ENCODE measurements at places on chromosomes 7 and 10. TPM values are rescaled to one million over a fixed set of nuclear protein-coding genes. Genes with fewer than 3 reads are reported as not detected.

- no peaks in the 10 kb centered on the region for H3K27me3 ChIP-seq
- H3K27ac ChIP-seq = no peak overlapping the region
- DNase-seq = no peak
Observed at GRCh38 chr10:66283064-66283463, 642.8 kb upstream of the LRRTM3 start.

DNA sequence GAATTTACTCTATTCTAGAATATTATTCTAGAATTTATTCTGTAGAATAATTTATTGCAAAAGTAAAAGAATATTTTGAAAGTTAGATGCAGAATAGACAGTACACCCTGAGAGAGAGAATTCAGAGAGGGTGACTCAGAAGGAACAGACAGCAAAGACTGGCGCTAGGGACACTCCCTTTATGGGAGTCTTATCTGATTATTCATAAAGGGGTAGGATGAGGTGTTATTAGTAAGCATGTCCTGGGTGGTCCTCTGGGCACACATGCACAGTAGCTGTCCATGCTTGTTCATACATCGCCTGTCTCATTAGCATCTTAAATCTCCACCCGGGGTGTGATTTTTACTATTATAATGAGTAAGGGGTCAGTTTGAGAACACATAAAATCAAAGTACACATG is 100.1 kb downstream of the XPNPEP1 start:
- peaks cover 8% of the 10 kb centered on the region for H3K27me3 ChIP-seq
- H3K4me1 ChIP-seq = no peaks in the 10 kb centered on the region
- no peaks in the 10 kb centered on the region for H3K36me3 ChIP-seq

Gene HEPACAM2
- 55.7 TPM for total RNA-seq

- no peak for DNase-seq
- H3K27ac ChIP-seq = no peak overlapping the region
- H3K4me3 ChIP-seq = no peak overlapping the region
- no peaks in the 10 kb centered on the region for H3K27me3 ChIP-seq
- no peaks in the 10 kb centered on the region for H3K36me3 ChIP-seq
Observed at GRCh38 chr10:34681933-34682332, 133.2 kb downstream of the PARD3 start.

DNA sequence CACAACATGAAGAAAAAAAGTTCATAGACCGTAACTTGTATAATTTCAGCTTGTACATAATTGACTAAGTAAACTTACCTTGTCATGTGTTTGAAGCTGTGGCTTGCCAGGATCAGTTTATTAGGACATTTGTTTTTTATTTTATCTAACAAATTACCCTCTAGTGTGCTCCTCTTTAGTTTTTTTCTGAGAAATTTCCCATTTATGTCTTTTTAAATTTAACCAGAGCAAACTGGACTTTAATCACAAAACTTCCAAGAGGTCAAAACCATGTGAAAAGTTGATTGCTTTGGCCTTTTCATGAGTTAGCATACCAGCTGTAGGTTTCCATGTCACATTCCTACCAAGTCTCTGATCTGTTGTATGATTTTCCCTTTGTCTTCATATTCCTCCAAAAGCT is 42.5 kb downstream of the ZRANB1 start:
- H3K27me3 ChIP-seq = no peaks in the 10 kb centered on the region
- H3K4me3 ChIP-seq = no peak overlapping the region
- H3K36me3 ChIP-seq = peaks cover 40% of the 10 kb centered on the region
- DNase-seq = no peak
- H3K27ac ChIP-seq = no peak overlapping the region
- H3K4me1 ChIP-seq = peaks cover 10% of the 10 kb centered on the region

GRCh38 chr7:68706291-68706690 is 892.0 kb upstream of the AUTS2 start:
- DNase-seq = no peak
- H3K4me1 ChIP-seq = no peaks in the 10 kb centered on the region
- H3K27ac ChIP-seq = no peak overlapping the region
- no peaks in the 10 kb centered on the region for H3K36me3 ChIP-seq
- no peaks in the 10 kb centered on the region for H3K27me3 ChIP-seq

Gene LIPK
- 3.2 TPM for total RNA-seq

DNA sequence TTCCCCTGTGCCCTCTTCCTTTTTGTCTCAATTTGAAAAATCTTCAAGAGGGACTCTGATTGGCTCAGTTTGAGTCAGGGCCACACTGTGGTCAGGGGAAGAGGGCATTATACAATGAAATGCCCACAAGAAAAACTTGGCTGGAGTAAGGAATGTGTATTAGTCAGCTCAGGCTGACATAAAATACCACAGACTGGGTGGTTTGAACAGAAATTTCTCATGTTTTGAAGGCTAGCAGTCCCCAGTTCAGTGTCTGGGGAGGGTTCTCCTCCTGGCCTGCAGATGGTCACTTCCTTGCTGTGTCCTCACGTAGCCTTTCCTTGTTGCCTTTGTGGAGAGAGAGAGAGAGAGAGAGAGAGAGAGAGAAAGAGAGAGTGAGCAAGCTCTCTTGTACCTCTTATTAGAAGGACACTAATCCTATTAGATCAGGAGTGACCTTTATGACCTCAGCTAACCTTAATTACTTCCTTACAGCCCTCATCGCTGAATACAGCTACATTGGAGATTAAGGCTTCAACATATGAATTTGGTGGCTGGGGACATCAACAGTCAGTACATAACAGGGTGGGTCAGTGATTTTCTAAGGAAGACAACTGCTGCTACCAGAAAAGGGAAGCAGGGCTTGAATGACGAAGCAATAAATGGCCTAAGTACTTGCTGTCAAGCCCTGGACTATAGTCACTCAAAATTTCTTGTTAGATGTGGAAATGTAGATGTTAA is 25.8 kb upstream of the FAM13C start:
- peaks cover 22% of the 10 kb centered on the region for H3K4me1 ChIP-seq
- H3K4me3 ChIP-seq = no peak overlapping the region
- H3K27me3 ChIP-seq = no peaks in the 10 kb centered on the region
- H3K27ac ChIP-seq = no peak overlapping the region
- H3K36me3 ChIP-seq = no peaks in the 10 kb centered on the region
- DNase-seq = no peak

Gene PCDH15
- 1.3 TPM for total RNA-seq

DNA sequence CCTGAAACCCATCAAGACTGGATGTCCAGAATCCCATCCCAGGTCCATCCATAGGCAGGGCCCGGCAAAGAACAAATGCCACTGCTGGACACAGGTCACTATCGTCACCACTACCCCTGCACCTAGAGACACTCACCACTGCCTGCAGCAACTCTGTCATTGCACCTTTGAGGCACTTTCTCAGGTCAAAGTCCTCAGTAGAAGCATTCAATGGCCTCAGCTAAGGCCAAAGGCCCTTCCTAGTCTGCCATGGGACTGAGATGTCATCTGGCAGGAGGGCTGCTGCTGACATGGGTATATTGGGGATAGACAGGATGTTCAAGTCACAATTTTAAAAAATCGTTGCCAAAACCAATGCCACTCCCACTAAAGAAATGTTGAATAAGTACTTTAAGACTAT is 58.7 kb downstream of the GPAM start:
- no peak overlapping the region for H3K4me3 ChIP-seq
- no peak overlapping the region for H3K27ac ChIP-seq
- H3K4me1 ChIP-seq = peaks cover 19% of the 10 kb centered on the region
- DNase-seq = no peak
- H3K27me3 ChIP-seq = peaks cover 8% of the 10 kb centered on the region

DNA sequence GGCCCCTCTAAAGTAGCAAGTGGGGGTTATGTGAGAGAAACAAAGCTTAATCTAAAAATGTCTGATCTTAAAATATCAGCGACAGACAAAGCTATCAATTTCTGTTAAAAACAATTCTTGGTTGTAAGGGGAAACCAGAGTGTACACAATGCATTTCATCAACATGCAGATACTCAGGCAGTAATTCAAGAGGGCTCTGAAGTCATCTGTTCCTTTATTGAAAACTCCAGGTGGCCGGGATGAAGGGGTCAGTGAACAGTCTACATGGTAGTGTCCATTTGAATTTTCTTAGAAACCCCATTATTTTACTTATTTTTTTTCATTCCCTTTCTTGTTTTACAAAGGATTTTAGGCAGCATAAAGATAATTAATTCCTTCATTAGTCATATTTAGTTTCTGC is 36.7 kb upstream of the BTBD16 start:
- DNase-seq = no peak
- peaks cover 57% of the 10 kb centered on the region for H3K4me1 ChIP-seq
- peak overlapping the region; percentile 7 for H3K27ac ChIP-seq
- H3K36me3 ChIP-seq = peaks cover 37% of the 10 kb centered on the region
- peak overlapping the region; percentile 5 for H3K4me3 ChIP-seq

Gene CLRN3
- total RNA-seq = 6.6 TPM

Gene SPDYE11
- total RNA-seq = not detected

DNA sequence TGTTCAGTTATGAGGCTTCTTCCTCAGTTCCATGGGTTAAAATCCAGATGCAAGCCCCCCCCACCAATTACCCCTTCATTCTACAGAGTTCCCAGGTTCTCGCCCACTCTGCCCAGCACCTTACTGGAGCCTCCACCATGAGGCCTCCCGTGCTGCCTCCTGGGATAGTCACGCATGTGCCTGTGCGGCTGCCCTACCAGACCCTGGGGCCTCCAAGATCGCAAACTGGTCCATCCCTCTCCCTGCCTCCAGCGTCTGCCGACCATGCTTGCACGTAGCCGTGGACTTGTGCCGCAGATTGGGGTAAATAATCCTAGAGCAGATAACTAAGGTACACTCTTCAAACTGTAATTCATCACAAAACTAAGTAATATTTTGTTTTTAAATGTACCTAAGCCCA is 611.2 kb downstream of the PTPRN2 start:
- H3K27me3 ChIP-seq = peaks cover 4% of the 10 kb centered on the region
- no peaks in the 10 kb centered on the region for H3K4me1 ChIP-seq
- no peak overlapping the region for H3K27ac ChIP-seq

DNA sequence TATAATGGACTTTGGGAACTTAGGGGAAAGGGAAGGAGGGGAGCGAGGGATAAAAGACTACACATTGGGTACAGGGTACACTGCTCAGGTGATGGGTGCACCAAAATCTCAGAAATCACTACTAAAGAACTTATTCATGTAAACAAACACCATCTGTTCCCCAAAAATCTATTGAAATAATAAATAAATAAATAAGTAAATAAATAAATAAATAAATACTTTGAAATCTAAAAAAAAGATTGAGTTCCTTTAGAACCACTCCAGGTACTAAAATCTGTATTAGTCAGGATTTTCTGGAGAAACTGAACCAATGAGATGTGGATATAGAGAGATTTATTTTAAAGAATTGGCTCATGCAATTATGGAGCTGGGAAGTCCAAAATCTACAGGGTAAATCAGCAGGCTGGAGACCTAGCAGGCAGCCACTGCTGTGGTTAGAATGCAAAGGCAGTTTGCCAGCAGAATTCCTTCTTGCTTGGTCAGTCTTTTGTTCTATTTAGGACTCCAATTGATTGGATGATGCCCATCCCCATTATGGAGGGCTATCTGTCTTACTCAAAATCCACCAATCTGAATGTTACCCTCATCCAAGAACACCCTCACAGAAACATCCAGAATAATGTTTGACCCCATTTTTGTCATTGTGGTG is 8.9 kb downstream of the IGFBP1 start:
- peaks cover 34% of the 10 kb centered on the region for H3K27me3 ChIP-seq
- H3K4me3 ChIP-seq = no peak overlapping the region
- no peak overlapping the region for H3K27ac ChIP-seq
- no peak for DNase-seq
- no peaks in the 10 kb centered on the region for H3K4me1 ChIP-seq
- H3K36me3 ChIP-seq = no peaks in the 10 kb centered on the region

Gene LIPN
- 0.24 TPM for total RNA-seq

DNA sequence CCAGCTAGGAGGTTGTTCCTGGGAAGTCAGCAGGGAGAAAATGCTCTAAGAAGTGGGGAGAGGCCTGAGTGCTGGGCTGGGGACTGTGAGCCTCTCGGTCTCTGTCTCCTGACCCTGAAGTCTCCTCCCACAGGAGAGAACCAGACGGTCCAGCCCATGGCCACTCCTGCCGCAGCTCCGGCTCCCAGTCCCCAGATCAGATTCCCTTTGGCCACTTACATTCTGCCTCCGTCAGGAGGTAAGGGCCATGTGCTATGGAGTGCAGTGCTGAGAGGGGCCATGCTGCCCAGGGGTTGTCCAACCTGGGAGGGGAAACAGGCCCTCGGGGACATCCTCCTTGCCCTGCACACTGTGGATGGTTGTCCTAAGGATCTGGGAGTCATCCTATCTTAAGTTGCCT is 21.3 kb upstream of the ZNF467 start:
- no peak for DNase-seq
- H3K36me3 ChIP-seq = no peaks in the 10 kb centered on the region
- no peak overlapping the region for H3K27ac ChIP-seq
- peaks cover 17% of the 10 kb centered on the region for H3K27me3 ChIP-seq
- no peak overlapping the region for H3K4me3 ChIP-seq

GRCh38 chr10:85864868-85865526 is 501.6 kb downstream of the GRID1 start:
- H3K4me1 ChIP-seq = peaks cover 13% of the 10 kb centered on the region
- H3K36me3 ChIP-seq = no peaks in the 10 kb centered on the region
- no peaks in the 10 kb centered on the region for H3K27me3 ChIP-seq
- DNase-seq = no peak
- no peak overlapping the region for H3K27ac ChIP-seq

DNA sequence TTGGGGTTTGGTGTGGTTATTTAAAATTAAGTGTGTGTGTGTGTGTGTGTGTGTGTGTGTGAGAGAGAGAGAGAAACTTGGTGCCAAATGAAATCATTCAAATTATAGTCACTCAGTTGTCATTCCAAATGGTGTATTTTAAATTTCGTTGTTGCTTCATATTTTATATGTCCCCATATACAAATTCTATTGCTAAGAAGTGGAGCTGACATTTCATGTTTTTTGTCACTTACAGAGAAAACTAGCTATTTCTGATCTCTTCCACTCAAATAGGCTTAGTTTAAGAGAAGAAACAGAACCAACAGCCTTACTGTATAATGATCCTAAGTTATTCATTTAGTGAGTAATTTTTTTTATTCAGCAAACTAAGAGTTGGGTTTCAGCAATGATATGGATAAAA is 42.3 kb downstream of the CHRM2 start:
- DNase-seq = no peak
- no peaks in the 10 kb centered on the region for H3K4me1 ChIP-seq
- no peak overlapping the region for H3K4me3 ChIP-seq
- no peaks in the 10 kb centered on the region for H3K27me3 ChIP-seq
- H3K27ac ChIP-seq = no peak overlapping the region
- peaks cover 3% of the 10 kb centered on the region for H3K36me3 ChIP-seq

DNA sequence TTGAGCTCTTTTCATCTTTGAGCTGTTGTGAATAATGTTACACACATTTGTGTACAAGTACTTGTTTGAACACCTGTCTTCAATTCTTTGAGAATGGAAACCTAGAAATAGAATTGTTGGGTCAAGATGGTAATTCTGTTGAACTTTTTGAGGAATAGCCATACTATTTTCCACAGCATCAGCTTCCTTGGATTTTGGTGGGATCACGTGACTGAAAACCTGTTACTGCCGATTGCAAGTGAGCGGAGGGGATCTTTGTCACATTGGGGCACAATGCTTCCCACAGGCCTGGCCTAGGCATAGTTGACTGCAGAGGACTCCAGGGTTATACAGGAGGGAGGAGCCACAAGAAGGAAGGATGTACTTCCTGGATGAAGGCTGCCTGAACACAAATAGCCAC is 21.3 kb upstream of the CACUL1 start:
- no peaks in the 10 kb centered on the region for H3K4me1 ChIP-seq
- no peaks in the 10 kb centered on the region for H3K36me3 ChIP-seq
- peaks cover 4% of the 10 kb centered on the region for H3K27me3 ChIP-seq
- H3K27ac ChIP-seq = no peak overlapping the region
- DNase-seq = no peak

GRCh38 chr10:92153-92552 is 43.1 kb upstream of the TUBB8 start:
- no peak overlapping the region for H3K27ac ChIP-seq
- H3K27me3 ChIP-seq = no peaks in the 10 kb centered on the region
- H3K36me3 ChIP-seq = peaks cover 14% of the 10 kb centered on the region
- no peak for DNase-seq

Gene GPR146
- total RNA-seq = 1.2 TPM
